CD4-positive, CD25-positive, alpha-beta regulatory T cell (primary cell): ENCODE measurements at places on chromosomes 4 and X.
A peak's percentile ranks its signal among the peaks of the same experiment; 100 is the strongest.

DNA sequence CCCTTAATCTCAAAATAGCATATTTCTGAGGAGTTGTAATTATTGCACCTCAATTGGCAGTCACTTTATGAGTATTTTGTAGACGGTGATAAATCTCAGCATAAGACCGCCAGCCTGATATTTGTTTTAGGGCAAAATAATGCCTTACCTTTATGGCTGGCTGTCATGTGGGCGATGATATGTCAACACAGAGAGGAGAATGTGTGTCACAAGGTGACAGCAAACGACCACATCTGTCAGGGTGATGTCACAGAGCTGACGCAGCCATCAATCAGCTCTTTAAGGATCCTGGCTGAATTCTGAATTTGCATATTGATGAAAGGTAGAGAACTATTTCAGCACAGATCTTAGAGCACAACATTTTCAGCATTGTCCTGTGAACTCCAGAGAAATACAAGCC is 209.7 kb downstream of the CEP135 start:
- no peak for DNase-seq
- H3K27ac ChIP-seq = no peak overlapping the region
- no peak overlapping the region for H3K4me3 ChIP-seq
- no peaks in the 10 kb centered on the region for H3K36me3 ChIP-seq

GRCh38 chrX:126237524-126237923 is 71.4 kb upstream of the DCAF12L2 start:
- no peaks in the 10 kb centered on the region for H3K27me3 ChIP-seq
- no peaks in the 10 kb centered on the region for H3K4me1 ChIP-seq
- H3K27ac ChIP-seq = no peak overlapping the region
- DNase-seq = no peak
- no peak overlapping the region for H3K4me3 ChIP-seq

- no peak for DNase-seq
- H3K4me1 ChIP-seq = peaks cover 6% of the 10 kb centered on the region
- H3K36me3 ChIP-seq = no peaks in the 10 kb centered on the region
- no peak overlapping the region for H3K4me3 ChIP-seq
These were observed 8.3 kb upstream of the AGA start for GRCh38 chr4:177450426-177451107.

DNA sequence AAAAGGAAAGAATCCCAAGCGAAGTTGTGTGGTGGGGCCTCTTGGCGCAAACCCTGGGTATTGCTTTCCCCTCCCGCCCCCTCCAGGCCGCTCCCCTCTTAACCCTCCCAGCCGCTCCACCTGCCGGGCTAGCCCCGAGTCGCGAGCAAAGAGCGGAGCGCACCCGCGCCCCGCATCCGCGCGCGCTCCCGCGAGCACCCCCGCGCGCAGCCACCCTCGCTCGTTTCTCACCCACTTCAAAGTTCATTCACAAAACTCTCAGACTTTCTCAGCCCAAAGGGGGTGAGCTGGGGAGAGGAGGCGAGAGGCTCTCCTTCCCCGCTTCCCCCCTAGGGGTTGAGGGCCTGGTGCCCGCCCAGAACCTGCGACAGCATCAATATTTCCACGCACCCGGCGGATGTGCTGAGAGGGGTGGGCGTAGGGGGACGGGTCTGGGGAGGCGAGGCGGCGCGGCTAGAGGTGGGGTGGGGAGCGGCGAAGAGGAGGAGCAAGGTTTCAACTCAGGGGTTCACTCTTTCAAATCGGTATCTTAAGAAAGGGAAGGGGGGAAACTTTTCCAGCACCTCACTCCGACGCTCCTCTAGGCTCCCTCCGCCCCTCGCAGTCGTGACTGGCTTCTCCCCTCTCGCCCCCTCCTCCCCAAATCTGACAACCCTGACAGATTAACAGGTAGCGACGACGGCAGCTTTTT is 1.8 kb downstream of the MAML3 start:
- H3K27me3 ChIP-seq = peaks cover 14% of the 10 kb centered on the region
- H3K4me1 ChIP-seq = peaks cover 50% of the 10 kb centered on the region
- H3K27ac ChIP-seq = peak overlapping the region; percentile 78
- peak; percentile 81 for DNase-seq
- H3K4me3 ChIP-seq = peak overlapping the region; percentile 65

DNA sequence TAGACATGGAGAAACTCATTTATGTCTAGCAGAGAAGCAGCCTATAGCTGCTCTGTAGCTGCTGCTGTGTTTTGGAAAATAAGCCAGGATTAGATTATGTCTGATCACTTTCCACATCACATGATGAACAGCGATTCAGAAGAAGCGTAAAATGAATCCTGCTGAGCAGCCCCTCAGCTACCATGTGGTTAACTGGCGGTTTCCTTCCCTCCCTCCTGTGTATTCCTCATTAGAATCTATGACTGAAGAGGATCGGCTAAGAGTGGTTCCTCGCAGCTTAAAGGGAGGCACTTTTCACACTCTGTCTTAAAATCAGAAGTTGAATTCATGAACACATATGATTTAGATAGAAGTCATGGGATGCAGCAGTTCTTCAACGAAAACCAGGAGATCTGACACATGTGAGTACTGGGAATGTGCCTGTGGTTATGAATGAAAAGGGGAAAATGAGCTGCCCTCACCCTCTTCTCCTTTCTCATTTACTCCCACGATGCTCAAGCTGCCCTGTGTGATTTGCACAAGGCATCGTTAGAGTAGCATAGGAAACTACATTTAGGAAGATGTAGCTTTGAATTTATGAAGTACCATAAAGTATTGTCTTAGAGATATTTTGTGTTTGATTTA is at the start of gene PPEF1:
Gene PPEF1 (plus strand): TSS at position 220 of the 624 bp plus-strand sequence. CDS start 136 bp downstream, at position 356.
- no peak within 1 kb of the TSS for H3K4me3 ChIP-seq
- no peaks in the 10 kb centered on the region for H3K27me3 ChIP-seq
- H3K27ac ChIP-seq = no peak within 1 kb of the TSS
- H3K36me3 ChIP-seq = no peaks in the 10 kb centered on the region

DNA sequence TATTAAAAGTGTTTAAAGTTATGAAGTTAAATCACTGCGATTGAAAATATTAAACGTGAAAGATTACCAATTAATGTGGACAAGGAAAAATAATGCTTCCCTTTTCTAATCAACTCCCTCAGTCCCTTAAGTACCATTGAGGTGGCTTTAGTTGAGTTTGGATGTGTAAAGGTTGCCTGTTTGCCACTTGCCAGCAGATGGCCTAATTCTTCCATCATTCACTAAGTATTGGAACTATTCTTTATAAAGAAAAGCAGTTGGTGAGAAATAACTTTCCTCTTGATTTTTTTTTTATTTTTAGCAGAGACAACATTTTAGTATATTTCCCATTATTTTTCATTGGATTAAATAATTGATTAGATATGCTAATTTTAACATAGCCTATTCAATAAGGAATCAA is 295.9 kb upstream of the TACR3 start:
- no peak for DNase-seq
- H3K27ac ChIP-seq = no peak overlapping the region
- H3K27me3 ChIP-seq = no peaks in the 10 kb centered on the region
- no peak overlapping the region for H3K4me3 ChIP-seq
- H3K36me3 ChIP-seq = no peaks in the 10 kb centered on the region
- no peaks in the 10 kb centered on the region for H3K4me1 ChIP-seq

GRCh38 chrX:44996277-44996676 is 123.3 kb downstream of the KDM6A start:
- H3K36me3 ChIP-seq = no peaks in the 10 kb centered on the region
- no peak for DNase-seq
- no peaks in the 10 kb centered on the region for H3K27me3 ChIP-seq
- H3K27ac ChIP-seq = no peak overlapping the region
- H3K4me3 ChIP-seq = no peak overlapping the region

DNA sequence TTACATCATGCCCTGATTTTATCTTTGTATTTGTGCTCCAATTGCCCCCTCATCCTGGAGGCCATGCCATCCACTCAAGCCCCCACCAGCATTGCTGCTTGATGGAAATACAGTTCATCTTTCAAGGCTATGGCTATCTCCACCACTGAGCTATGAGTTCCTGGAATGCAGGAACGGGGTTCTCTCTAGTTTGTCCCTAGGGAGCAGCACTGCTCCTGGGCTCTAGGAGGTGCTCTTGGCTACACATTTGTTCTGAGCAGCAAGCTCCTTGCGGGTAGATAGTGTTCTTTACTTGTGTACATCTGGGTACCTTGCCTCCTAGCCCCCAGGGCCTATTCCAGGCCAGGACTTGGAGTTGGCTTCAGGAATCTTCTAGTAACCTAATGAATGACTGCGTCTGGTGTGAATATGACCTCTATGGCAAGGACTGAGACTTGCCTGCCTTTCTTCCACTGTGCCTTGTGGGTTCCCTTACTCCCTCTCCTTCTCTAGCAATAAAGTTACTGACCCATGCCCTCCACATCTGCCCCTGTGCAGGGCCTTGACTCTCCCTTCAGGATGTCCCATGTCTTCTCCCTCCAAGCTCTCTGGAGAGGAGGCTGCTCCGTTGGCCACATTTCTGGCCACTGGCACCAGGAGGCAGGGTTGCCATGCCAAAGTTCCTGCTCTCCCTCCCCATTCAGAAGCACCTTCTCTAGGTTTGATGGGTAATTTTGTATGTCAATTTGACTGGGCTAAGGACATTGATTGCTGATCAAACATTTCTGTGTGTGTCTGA is 7.6 kb downstream of the CITED1 start:
- H3K4me1 ChIP-seq = no peaks in the 10 kb centered on the region
- H3K27ac ChIP-seq = no peak overlapping the region
- peaks cover 8% of the 10 kb centered on the region for H3K27me3 ChIP-seq
- no peaks in the 10 kb centered on the region for H3K36me3 ChIP-seq
- no peak overlapping the region for H3K4me3 ChIP-seq

DNA sequence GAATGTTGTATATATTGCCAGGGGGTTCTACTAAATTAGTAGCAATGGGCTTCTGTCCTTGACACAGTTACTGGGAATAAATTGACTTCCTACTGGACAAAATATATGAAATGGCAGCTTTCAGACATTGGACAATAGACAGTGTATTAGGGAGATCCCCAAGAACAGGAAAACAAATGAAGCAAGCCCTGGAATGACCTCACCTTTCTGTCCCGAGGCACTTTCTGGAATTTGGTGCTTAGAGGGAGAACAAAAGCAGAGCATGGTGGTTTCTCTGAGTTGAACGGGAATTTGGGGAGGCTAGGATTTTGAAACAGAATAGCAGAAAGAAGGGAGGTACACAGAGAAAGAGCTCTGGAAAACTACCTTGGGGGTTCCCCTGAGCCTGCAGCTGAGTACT is 187.7 kb upstream of the MAGEB2 start:
- no peak for DNase-seq
- no peak overlapping the region for H3K27ac ChIP-seq
- H3K36me3 ChIP-seq = no peaks in the 10 kb centered on the region

DNA sequence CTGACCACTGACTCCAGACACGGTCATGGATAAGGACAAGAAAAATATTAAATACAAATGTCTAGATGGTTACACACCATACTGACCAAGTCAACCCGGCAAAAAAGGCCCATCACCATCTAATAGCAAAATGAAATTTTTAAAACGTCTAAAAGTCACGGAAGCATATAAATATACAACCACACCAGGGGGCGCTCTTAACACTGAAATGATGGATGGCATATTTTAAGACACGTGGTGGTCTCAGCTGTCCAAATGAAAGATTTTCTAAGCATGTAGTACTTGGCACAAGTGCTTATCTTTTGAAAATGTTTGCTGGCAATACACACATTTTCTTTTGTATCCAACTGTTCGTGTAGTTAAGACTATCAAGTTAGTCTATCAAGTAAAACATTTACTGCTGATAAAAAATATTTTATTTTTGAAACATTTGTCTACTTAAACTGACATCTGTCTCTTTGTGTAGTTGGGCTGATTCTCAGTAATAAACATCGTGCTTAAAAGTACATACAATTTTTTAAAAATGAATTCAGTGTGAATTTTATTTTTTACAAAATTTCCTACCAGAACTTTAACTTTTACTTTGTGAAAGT is 64.6 kb downstream of the COX7B2 start:
- DNase-seq = peak; percentile 64
- no peaks in the 10 kb centered on the region for H3K27me3 ChIP-seq
- no peak overlapping the region for H3K27ac ChIP-seq
- H3K4me3 ChIP-seq = no peak overlapping the region

DNA sequence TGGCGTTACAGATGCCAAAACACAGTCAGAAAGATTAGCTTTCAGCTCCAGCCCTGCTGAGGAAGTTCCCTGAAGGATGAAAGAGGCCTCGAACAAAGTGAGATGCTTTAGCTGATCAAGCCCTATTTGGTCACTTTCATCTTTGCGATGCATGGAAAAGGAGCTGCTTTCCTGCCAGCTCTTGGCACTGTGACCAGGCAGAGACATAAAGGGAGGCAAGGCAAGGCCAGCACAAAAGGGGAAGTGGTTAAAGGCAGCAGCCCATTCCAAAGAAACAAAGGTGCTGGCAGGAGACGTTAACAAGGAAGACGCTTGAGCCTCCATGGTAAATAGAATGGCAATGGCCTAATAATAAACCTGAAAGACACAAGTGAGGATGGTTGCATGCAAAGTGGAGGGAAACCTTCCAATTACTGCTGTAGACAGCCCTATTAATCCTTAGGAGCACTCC is 617.1 kb upstream of the INTU start:
- H3K36me3 ChIP-seq = no peaks in the 10 kb centered on the region
- no peak overlapping the region for H3K27ac ChIP-seq

DNA sequence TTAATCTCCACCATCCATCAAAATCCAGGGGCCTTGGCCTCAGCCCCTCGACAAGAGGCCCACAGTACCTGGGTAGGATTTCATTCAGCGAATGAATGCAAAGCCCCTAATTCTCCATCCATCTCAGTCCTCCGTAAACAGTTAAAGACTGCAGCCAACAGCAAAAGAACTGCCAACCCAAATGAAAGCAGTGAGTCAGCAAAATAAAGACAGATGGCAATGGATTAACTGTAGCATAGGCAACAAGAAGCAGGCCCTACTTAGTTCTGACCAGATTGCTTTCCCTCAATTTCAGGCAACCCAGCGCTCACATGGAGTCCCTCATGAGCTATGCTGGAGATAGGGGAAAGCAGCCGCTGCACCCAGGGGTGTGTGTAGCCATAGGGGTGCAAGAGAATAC is 21.4 kb downstream of the PLAC1 start:
- H3K36me3 ChIP-seq = no peaks in the 10 kb centered on the region
- H3K27me3 ChIP-seq = no peaks in the 10 kb centered on the region
- no peak overlapping the region for H3K4me3 ChIP-seq

DNA sequence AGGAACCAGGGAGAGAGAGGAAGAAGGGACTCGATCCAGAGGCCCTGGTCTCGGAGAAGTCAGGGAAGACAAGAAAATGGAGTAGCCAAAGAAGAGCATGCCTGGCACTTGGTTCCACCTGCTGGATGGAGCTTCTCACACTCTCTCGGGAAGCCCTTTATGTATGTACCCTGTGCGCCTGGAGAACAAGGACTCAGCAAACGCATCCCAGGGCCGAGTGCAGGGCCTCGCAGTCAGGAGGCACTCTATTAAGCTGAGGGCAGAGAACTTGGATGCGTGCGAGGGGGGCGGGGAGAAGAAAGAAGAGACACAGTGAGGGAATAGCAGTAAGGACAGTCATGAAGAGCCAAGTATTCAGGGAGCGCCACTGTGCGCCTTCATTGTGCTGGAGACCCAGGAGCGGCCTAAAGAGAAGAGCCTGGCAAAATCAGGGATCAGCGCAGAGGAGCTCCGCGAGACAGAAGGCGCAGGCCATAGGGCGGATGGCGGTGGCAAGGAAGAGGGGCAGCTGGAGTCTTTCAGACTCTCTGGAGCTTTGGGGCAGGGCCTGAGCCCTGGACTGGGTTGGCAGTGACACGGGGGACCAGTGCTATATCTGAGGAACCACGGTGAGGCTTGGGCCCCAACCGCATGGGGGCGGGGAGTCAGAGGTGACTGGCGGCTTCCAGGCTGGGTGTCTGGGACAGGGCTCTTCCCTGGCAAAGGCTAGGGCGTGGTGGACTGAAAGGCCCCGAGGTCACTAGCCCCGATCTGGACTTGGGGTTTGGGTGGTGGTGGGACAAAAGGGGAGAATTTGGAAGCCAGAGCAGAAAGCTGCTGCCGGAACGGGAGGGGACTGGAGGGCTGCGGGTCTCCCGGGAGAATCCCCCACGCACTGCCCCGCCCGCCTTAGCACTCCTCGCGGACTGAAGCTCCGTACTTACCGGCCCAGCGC is 1.9 kb upstream of the SEPTIN6 start:
- no peaks in the 10 kb centered on the region for H3K27me3 ChIP-seq
- DNase-seq = no peak
- H3K27ac ChIP-seq = no peak overlapping the region
